ENCODE measurements at places on chromosomes 11 and 22.

- DNase-seq, result no peak
These were observed 212.3 kb upstream of the DDI1 start for GRCh38 chr11:103824116-103824515.

DNA sequence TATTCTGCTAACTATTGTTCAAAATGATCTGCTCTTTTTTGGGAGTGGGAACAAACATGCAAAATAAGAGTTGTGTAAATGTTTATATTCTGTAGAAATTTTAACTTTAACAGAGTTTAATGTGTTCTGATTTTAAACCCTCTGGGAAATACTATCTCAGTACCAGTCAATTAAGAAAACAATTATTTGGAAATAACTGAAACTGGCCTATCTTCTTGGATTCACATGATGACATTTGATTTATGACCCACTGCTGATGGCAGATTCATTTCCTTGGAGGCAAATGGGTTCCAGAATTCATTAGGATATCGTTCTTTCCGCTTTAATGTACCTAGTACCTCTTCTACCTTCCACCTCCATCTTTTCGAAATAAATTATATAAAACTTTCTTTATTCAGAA lies 5.5 kb downstream of the SIK2 start:
- DNase-seq, result no peak

- DNase-seq, result no peak
These were observed 407.3 kb downstream of the TMEM135 start for GRCh38 chr11:87444993-87445392.

- DNase-seq, result no peak
These were observed 388.1 kb upstream of the CCDC90B start for GRCh38 chr11:83674102-83674896.

- DNase-seq, result no peak
These were observed 106.8 kb upstream of the ALX4 start for GRCh38 chr11:44416776-44417175.

GRCh38 chr11:61524963-61525587 lies 16.5 kb downstream of the LRRC10B start:
- DNase-seq, result no peak

DNA sequence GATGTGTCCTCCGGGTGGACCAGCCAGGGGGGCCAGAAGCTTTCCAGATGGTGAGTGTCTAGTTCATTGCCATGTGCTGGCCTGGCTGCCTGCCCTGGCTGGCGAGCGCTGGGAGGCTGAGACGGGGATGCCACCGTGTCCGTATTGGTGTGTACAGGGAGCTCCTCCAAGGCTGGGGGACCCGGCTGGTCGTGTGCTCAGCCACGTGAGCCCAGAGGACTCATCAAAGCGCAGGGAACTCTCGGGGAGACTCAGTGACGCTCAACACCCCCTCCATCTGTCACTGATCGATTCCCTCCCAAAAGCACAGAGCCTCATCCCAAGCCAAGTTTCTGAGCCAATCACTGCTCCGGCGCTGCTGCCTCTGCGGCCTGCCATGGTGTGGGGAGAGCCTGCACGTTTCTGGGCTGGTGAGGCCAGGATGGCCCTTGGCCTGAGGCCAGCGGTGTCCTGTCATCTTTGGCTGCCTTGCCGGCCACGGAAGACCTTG lies 423.7 kb downstream of the SHANK2 start:
- no peak for DNase-seq

GRCh38 chr11:75163921-75164849 lies 13.3 kb downstream of the SLCO2B1 start:
- DNase-seq, result no peak

DNA sequence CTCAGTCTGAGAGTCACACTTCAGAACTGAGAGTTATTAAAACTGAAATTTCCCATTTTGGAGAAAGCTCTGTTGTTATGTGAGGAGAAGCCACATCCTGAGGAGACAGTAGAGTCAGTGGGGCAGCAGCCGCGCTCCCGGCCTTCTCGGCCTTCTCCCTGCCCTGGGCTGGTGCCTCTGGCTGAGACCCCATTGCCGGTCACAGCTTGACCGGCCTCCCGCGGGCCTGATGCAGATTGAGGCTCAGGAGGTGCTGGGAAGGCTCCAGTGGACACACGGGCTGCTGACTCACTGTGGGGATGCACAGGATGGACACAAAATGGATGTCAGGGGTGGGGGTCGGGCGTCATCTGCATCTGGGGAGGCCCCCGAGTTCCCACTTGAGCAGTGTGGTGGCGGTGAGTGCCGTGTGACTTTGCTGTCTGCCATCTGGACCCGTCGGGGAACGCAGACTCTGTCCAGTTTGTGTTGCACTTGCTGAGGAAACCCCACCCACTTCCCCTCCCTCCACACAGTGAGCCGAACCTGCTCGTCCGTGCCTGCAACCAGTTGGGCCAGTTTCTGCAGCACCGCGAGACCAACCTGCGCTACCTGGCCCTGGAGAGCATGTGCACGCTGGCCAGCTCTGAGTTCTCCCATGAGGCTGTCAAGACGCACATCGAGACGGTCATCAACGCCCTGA lies 50.1 kb downstream of the MUC6 start:
- DNase-seq, result no peak

- no peak for DNase-seq
These were observed 71.4 kb downstream of the SWAP70 start for GRCh38 chr11:9735236-9735635.

GRCh38 chr22:45006111-45006963 lies 3.5 kb downstream of the PHF21B start:
- DNase-seq, result no peak

GRCh38 chr11:36330411-36330810 lies 34.3 kb downstream of the PRR5L start:
- no peak for DNase-seq

DNA sequence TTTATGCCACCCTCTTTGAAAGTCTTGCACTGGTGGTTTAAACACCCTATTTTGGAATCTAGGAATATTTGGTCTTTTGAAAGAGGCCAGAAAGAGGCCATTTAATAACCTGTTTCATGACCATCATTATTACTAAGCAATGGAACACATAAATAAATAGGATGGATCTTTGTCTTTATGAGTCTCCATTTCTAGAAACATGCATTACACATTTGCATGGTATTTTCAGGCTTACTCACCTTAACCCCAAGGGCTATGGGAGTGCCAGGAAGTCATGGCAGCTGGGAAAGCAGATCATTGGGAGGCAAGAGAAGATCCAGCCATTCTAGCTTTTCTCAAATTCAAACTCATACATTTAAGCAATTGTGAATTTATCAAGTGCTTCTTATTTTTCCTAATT lies 185.8 kb upstream of the POU2AF2 start:
- no peak for DNase-seq

GRCh38 chr11:82883853-82884252 lies 16.4 kb downstream of the PRCP start:
- DNase-seq, result no peak

- DNase-seq, result no peak
These were observed 18.0 kb downstream of the PKNOX2 start for GRCh38 chr11:125182573-125182972.

- no peak for DNase-seq
These were observed 19.2 kb upstream of the DGCR8 start for GRCh38 chr22:20060700-20061480.

- no peak for DNase-seq
These were observed 64.8 kb downstream of the PAK1 start for GRCh38 chr11:77409046-77409445.

DNA sequence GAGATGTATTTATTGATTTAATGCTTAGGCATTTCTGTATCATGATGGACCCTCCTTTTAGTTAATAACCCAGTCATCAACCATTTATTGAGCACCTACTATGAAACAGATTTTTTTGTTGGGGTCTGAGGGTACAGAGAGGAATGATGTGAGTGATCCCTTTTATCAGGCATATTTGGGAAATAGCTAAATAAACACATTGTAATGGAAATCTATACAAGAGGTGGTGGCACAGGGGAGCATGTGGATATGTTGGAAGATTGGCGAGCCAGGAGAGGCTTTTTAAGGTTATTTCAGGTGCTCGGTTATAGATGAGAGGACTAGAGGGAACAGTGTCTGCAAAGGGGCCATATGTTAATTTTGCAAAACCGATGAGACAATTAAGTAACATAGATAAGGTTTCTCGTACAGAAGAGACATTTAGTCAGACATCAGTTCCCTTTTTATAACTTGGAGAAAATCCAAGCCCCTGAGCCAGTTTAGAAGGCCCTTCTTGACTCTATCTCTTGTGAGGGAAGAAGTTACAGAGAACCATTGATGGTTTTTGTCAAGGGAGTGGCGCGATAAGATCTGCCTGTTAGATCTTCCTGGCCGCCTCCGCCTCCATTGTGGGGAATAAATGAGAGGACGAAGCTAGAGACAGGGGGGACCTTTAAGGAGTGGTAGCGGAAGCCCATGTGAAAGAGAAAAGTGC lies 2.0 kb downstream of the ATXN10 start:
- DNase-seq, result no peak

DNA sequence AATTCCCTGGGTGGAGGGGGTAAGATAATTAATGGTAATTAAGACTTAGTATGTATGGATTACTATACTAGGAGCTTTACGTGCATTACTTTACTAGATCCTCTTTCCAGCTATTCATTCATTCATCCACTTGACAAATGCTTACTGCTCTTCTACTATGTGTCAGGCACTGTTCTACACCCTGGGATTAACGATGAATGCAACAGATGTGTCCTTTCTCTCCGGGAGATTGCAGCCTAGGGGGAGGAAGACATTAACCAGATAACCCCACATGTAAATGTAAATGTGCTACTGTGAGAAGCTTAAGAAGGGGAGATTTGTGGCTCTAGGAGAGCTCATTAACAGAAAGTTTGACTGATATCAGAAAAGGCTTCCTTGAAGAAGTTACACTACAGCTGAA lies 1.7 kb downstream of the ANKK1 start:
- no peak for DNase-seq

- no peak for DNase-seq
These were observed 145.0 kb upstream of the THY1 start for GRCh38 chr11:119567688-119568582.
